ENCODE measurements at places on chromosomes 4 and X.

GRCh38 chr4:47668810-47669408 lies 169.0 kb downstream of the CORIN start:
- no peak for DNase-seq

GRCh38 chr4:75557696-75558095 lies 1.8 kb downstream of the ODAPH start:
- no peak for DNase-seq

DNA sequence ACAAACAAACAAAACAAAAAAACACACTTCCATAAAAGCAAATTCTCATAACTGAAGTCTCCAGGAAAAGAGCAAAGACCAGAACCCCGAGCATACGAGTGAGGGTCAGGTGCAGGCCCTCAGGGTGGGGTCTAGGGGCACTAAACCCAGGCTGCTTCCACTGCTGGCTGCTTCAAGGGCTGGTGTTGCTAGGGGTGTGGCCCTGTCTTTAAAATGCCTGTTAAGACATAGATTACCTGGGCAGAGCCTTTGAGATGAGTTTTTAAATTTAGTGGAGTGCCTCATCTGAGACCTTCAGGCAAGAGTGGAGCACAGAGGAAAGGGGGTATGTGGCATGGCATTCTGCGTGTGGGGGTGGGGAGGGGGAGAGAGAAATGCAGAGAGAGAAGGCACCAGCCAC lies 87.0 kb downstream of the FHDC1 start:
- no peak for DNase-seq

DNA sequence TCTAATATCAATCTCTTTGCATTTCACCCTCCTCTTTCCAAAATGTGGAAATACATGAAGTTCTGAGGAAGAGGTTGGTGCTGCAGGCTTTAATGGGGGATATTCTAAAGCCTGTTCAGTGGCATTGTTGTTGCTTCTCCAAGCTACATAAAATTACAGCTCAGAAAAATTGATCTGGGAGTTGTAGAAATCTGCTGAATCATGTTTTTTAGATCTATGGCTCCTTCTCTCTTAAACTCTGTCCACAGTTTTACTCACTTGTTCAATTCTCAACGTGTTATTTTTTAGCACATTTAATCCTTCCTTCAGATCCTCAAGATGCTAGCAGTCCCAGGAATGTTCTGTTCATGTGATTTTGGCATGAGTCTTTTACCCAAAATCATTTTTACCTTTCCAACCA lies 949.5 kb upstream of the ADGRL3 start:
- no peak for DNase-seq

- no peak for DNase-seq
Observed at GRCh38 chr4:112513971-112514646, 1.9 kb downstream of the NEUROG2 start.

DNA sequence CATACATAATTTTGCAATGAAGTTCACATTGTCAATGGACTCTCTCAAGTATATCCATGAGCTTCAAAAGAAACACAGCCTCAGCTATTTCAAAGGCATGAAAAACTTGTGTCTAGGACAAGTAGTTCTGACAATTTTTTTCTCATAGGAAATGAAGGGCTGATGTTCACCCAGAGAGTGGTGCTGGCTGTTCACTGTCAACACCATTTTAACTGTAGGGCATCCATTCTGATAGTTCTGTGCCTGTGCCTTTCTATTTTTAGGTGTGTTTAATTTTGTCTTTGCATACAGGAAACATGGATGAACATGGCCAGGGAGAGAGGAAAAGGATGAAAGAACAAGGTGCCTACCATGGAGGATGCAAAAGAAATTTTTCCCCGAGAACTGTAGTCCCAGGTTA lies 135.3 kb upstream of the MAP9 start:
- DNase-seq, result no peak

- DNase-seq, result no peak
Observed at GRCh38 chr4:156298230-156298629, 344.6 kb upstream of the CTSO start.

GRCh38 chr4:26093551-26093950 lies 179.5 kb downstream of the SMIM20 start:
- DNase-seq, result no peak

DNA sequence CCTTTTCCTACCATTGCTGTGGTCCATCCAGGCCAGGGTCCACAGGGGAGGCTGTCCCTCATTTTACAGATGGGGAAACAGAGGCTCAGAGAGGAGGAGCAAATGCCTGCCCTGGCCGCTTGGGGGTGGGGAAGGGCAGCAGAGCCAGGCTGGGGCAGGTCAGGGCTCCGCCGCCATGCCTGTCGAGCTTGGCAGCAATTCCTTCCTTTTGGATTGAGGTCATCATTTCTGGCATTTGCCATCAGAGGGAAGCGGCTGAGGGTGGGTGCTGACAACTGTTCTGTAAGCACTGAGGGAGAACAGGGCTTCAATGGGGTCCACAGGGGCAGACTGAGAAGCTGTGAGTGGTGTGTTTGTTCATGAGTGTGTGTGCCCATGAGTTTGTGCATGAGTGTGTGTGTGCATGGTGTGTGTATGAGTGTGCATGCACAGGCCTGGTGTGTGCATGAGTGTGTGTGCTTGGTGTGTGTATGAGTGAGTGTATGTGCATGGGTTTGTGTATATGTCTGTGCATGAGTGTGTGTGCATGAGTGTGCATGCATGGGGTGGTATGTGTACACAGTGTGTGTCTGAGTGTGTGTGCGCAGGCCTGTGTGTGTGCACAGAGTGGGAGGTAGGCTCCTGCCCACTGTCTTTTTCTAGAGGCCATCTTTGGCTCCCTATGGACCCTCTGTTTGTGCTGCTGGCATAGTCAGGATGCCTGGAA lies 115.2 kb downstream of the SORCS2 start:
- DNase-seq, result no peak

DNA sequence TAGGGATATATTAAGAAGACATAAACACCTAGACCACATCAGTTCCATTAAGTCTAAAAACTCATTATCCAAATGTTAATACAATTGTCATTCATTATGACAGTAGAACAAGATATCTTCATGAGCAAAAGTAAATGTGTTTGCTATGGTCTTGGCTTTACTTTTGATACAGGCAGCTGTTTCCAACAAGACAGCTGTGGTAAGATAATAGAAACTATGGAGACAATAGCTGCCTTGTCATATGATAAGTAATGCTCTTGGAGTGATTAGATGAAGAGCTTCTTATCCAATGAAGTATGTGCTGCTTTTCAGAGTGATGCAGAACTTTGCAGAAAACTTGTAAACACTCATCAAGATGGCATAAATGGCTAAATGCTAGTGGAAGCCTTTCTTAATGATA lies 1066.0 kb downstream of the FSTL5 start:
- no peak for DNase-seq

DNA sequence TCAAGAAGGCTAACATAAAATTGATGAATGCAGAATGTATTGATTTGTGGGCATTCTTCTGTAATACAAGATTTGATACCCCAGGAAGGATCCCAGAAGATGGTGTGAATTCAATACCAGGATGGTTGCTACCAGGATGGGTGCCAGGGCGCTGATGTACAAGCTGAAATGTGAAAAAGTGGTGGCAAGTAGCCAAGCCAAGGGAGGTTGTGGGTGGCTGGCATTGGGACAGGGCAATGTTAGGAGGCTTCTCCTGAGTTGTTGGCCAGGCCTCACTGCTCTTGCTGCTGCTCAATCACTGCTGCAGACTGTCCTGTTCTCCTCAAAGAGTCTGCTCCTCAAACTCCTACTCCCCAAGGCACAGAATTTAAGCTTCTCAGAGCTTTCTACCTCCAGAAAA lies 77.1 kb downstream of the RBM46 start:
- no peak for DNase-seq

DNA sequence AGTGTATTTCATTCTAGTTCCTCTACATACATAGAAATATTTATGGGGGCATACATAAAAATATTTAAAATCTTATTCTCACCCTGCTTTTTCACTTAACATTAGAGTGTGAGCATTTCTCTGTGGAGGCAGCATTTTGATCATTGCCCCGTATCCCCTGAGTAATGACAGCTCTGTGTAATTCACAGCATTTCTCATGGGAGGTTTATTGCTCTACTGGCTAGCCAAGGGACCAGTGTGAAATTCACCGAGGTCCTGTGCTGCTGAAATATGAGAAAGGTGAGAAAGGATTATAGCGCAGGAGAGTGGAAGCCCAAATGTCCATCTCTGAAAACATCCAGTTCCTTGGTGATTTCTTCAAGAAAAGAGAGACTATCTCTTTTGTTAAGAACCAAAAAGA lies 22.9 kb downstream of the PDGFC start:
- DNase-seq, result no peak

DNA sequence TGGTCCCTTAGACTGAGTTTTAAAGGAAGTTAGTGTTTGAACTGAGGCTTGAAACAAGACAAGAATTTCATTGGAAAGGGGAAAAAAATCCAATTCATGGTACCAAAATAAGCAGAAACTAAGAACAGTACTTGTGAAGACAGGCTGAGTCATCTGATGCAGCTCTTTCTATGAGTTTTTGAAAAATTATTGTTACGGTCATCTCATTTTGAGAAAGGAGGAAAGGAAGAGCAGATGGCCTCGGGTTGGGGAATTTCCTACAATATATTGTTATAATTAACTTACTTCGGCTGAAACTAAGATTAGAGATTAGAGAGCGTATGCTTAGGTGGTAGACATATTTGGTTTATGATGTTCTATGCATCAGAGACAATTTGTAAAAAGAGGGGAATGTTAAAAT lies 2164.8 kb upstream of the AGA start:
- DNase-seq, result no peak

- no peak for DNase-seq
Observed at GRCh38 chr4:78217557-78217956, 160.4 kb downstream of the FRAS1 start.

DNA sequence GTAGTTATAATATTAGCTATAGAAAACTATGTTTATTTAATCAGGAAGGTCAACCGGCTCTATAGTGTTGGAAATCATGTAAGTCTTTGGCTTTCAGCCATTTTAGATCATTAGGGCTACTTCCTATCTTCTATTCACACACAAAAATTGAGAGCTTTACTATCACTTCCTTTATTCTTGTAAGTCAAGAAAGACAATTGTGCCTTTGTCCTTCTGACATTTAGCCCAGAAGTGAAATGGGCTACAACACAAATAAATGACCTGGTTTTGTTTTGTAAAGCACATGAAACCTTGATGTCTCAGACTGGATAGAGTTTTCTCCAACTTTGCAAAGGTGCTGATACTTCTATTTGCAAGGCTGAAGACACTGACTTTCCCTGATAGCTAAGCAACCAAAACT lies 122.4 kb upstream of the ACSL4 start:
- DNase-seq, result no peak

DNA sequence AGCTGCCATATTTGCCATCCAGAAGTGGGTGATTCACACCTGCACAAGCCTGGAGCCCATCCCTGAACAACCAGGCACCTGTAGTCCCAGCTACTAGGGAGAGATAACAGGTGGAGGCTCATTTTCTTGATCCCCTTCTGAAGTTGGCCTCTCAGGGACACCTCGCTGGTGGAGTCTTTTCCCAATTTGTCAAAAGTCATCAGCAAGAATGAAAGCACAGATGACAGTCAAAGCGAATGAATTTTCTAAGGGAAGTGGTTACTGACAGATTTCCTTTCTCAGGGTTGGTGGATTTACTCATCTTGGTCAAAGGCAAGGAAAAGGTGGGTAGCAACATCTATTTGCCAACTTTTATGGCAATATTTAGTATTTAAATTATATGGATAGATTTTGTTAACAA lies 36.5 kb downstream of the FGFBP1 start:
- no peak for DNase-seq

- no peak for DNase-seq
Observed at GRCh38 chrX:39157796-39158195, 356.5 kb downstream of the MID1IP1 start.

GRCh38 chr4:11014199-11014598 lies 329.6 kb upstream of the CLNK start:
- no peak for DNase-seq

DNA sequence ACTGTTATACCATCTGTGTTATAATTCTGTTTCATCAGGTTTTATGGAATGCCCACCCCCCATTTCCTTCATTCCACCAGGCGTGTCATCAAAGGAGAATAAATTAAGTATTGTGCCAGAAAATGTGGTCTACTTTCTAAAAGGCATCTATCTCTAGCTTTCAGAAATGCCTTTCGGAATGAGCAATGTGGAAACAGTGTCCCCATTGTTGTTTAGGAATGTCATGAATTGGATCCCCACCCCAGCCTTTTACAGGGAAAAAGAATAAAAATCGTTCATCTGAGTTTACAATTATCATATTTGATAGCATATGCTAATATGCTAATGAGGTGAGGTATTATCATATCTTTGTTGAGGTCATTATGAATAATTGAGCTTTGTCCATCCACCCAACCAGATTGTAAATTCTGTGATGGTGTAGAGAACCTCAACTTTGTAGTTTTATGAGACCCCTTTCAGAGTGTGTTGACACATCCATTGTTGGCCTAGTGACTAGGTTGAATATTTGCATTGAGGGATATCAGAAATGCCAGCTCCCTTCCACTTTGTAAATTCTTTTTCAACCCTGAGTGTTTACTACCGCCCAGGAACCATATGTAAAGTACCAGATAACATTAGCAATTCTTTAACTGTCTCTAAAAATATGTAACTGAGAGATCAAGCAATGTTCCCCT lies 56.2 kb upstream of the CCDC160 start:
- no peak for DNase-seq

GRCh38 chrX:130715299-130715698 lies 187.7 kb downstream of the ENOX2 start:
- DNase-seq, result no peak

- no peak for DNase-seq
Observed at GRCh38 chr4:86926435-86927086, 8.2 kb upstream of the AFF1 start.

- no peak for DNase-seq
Observed at GRCh38 chrX:17027931-17028330, 81.5 kb downstream of the REPS2 start.

DNA sequence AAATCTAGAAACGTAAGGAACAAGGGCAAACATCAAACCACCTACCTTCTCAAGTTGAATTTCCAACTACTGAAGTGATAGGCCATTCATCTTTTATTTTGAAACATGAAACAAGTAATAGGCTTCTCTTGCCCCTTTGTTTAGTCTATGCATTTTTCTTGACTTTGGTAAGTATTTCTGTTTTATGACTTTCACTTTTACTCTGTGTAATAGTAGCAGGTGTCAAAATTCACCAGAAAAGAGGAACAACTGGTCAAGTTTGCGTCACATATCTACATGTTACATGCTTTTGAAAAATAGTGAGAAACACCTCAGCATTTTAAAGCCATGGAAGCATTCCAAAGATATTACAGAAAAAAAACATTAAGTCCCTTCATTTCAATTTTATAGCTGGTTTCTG lies 157.1 kb upstream of the FTHL17 start:
- no peak for DNase-seq

GRCh38 chrX:48498374-48498809 lies 10.4 kb upstream of the PORCN start:
- DNase-seq, result no peak

DNA sequence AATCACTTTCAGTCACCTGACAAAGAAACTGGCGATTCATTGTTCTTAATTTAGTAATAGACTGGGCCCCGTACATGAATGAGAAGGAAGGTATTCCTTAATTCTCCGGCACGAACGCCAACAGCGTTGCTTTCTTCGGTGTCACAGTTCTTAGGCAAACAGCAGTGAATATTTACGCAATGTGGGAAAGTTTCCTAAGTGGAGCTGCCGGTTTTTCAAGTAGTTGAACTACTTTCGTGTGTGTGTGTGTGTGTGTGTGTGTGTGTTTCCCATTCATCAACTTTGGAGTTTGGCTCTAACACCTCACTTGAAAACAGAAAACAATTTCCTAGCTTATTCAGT lies 651 bp downstream of the NXT2 start:
- DNase-seq, result no peak

Measured in NCI-H2107 (cell line).